ENCODE measurements at places on chromosomes 4 and X.
A peak's percentile ranks its signal among the peaks of the same experiment; 100 is the strongest.

- DNase-seq, result no peak
These were observed 42.5 kb downstream of the FAAH2 start for GRCh38 chrX:57329008-57329407.

DNA sequence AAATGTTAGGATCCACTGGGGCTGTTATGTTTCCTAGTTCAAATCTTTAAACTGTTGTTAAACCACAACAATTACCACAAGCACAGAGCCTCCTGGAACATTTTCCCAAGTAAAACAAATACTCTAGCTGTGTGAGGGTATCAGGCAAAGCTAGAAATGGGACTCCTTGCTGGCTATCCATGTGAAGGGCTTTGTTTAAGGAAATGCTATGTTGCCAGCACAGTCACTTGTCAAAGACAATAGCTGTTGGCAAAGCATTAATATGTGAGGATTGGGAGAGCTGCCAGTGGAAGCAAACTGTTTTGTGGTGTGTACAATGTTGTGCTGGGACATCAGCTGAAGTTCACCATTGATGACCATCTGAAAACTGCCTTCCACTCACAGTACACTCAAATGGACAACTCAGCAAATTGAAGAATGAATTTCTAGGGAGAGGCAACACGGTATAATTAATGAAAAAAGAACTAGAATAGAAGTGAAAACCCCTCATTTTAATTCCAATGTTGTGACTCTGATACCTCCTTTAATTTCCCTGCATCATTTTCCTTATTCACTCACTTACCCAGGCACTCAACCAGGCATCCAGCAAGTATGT lies 100.8 kb downstream of the ANXA3 start:
- DNase-seq, result no peak

GRCh38 chr4:74408639-74409038 lies 36.3 kb upstream of the AREG start:
- DNase-seq, result no peak

GRCh38 chr4:2934077-2934812 lies 29.0 kb downstream of the NOP14 start:
- DNase-seq, result peak; percentile 39

DNA sequence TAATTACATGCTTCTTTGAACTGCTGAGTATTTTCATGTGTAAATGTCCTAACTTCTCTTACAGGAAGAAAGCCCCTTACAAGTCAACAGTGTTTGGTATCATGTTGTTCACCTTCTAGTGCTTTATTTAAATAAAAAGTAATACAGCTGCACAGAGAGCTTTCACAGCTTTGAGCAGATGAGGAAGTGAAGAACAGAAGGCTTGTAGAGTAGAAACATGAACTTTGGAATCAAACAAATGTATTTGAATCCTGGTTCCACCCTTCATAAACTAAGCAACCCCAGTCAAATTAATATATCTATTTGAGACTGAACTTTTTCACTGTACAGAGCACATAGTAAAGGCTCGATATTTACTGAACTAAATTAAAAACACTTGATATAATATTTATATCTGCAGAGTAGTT lies 120.5 kb downstream of the CAMK2D start:
- no peak for DNase-seq

DNA sequence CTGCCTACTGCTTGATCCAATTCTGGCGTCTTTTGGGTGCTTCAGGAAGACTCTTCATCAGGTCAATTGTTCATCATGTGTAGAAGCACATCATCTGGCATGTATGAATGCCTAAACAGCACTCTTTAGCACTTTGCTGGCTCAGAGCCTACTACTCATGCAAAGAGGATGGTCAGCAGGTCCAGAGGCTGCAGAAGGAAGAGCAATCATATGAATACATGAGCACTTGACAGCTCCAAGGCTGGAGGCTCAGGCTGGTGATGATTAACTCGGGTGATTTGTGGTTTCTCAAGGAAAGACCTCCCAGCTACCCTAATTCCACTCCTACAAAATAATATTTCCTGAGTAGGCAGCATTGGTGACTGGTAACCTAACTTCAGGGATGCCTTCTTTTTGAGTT lies 103.8 kb upstream of the CXCL13 start:
- no peak for DNase-seq

- DNase-seq, result no peak
These were observed 13.7 kb downstream of the OCRL start for GRCh38 chrX:129553619-129554288.

DNA sequence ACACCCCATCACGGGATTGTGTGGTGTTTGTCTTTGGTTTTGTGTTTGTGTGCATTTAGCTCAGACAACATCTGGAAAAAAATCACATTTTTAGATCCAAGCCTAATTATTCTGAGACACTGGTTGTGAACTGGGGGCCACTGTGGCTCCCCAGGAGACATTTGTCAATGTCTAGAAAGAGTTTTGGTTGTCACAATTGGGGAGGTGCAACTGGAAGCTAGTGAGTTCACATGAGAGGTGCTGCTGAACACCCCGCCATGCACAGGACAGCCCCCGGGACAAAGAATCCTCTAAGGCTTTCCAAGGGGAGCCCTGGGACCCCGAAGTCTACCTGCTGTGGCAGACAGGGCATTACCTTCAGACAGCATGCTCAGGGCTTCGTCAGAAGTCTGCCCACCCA lies 26.5 kb downstream of the GPR143 start:
- DNase-seq, result no peak

GRCh38 chr4:72568959-72569718 lies at the start of gene ADAMTS3:
Gene ADAMTS3 (minus strand): TSS chr4:72569221. CDS start chr4:72568762, 459 bp downstream.
- DNase-seq, result peak; percentile 3

GRCh38 chrX:72366178-72366577 lies 60.5 kb upstream of the CITED1 start:
- no peak for DNase-seq

- DNase-seq, result peak; percentile 54
These were observed at the start of gene GDI1 for GRCh38 chrX:154436983-154437752. Gene GDI1 (plus strand): TSS chrX:154437154. CDS start chrX:154437255, 101 bp downstream.

GRCh38 chr4:126924237-126924636 lies 708.5 kb upstream of the INTU start:
- no peak for DNase-seq

GRCh38 chr4:47550899-47551548 lies 65.9 kb downstream of the ATP10D start:
- DNase-seq, result no peak

DNA sequence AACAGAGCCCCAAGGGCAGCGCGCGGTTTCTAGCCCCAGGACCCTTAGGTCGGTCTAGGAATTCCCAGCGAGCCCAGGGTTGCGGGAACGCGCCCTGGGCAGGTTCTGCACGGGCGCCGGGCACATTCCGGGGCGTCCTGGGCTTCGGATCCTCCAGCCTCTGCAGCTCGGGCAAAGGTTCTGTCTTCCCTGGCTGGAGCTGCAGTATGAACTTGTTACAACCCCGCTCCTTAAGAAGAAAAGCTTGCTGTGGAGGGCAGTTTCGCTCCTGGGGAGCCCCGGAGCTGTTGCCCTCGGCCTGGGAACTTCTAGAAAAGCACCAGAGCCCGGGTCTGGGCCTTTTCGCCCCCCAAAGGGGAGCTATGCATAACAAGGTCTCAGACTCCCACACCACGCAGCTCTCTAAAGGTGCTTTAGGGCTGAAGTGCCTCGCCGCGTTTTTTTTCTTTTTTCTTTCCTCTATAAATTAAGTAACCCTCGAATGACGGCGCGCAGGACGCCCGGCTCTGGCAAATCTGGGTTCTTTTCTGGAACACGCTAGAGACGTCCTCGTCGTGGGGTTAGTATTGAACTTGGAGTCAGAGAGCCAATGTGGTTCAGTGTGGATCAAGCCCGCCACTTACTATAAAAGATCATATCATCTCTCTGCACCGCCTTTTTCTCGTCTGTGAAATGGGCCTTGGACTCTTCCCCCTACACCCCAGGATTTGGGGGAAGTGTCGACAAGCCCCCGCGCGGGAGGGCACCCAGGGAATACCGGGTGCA lies 5.7 kb downstream of the MSX1 start:
- no peak for DNase-seq

- DNase-seq, result no peak
These were observed 59.5 kb downstream of the FRMPD3 start for GRCh38 chrX:107508925-107509324.

DNA sequence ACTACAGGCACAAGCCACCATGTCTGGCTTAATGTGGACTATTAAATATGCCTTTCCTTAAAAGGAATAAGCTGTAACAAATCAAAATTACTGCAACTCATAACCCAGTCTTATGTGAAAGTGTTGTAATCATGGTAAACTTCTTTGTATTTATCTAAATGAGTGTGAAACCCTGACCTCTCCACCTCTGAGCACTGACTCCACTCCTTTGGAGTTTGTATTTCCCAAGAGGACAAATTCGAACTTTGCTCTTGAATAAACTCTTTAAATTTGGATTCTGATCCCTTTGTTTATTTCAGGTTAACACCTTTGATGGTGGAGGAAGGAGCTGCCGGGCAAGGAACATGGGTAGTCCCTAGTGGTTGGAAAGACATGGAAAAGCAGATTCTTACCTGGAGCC lies 48.3 kb upstream of the FAM9A start:
- DNase-seq, result no peak

- no peak for DNase-seq
These were observed 150.4 kb downstream of the CENPC start for GRCh38 chr4:67394879-67395278.

DNA sequence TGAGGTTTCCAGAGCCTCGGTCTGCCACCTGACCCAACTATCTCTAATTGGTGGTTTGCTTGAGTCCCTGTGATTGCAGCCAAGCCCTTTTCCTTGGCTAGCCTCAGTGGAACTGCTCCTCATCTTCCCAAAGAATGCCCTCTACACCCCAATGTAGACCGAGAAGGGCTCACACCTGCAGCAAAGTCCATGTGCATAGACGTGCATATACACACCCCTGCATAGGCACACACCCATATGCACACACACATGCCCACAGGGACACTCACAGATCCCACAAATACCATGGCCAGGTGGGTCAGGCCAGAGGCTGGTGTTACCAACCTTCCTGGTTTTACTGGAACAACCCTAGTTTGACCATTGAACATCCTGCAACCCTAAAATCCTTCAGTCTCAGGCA lies 332 bp downstream of the AWAT2 start:
- DNase-seq, result no peak

DNA sequence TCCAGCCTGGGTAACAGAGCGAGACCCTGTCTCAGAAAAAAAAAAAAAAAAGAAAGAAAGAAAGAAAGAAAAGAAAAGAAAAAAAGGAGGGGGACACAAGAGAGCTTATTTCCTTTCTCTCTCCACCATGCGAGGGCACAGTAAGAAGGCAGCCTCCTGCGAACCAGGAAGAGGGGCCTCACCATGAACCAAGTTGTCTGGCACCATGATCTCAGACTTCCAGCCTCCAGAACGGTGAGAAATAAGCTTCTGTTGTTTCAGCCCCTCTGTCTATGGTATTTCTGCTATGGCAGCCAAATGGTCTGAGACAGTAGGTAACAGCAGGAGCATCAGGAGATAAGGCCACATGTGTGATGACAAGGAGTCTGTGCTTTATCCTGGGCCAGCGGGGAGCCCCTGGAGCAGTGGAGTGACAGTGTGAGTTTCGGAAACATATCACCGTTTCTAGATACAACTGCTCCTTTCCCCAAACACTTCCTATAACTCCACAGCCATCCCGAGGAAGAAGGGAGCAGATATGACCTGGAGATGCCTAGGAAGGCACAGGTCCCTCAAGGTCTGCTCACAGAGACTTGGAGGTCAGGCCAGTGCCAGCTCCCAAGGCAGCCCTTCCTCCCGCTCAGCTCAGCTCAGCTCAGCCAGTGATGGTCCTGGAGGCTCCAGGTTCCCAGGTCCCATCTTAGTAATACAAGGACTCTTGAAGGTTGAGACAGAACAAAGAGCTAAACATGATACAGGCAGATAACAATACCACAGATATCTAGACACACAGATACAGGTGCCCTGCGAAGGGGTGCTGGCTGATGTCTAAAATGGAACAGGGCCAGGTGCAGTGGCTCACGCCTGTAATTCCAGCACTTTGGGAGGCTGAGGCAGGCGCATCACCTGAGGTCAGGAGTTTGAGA lies 17.7 kb downstream of the JAKMIP1 start:
- no peak for DNase-seq

DNA sequence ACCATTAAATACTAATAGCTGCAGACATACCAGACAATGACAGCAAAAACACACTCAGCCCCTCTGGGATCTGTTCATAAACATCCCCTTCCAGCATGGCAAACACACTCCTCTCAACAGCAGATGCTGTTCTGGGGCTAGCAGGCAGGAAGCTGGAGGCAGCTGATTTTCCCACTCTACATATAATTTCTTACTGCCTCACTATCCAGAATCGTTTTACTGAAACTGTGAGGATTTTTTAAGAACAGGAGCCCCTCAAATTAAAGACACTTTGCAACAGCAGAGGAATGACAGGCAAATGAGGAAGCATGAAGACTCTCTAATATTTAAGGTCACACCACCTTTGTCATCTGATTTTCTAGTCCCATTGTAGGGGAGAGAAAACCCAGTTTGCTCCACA lies 2.2 kb downstream of the MAPK10 start:
- DNase-seq, result no peak

- DNase-seq, result no peak
These were observed 234.3 kb downstream of the PALLD start for GRCh38 chr4:168731006-168731636.

DNA sequence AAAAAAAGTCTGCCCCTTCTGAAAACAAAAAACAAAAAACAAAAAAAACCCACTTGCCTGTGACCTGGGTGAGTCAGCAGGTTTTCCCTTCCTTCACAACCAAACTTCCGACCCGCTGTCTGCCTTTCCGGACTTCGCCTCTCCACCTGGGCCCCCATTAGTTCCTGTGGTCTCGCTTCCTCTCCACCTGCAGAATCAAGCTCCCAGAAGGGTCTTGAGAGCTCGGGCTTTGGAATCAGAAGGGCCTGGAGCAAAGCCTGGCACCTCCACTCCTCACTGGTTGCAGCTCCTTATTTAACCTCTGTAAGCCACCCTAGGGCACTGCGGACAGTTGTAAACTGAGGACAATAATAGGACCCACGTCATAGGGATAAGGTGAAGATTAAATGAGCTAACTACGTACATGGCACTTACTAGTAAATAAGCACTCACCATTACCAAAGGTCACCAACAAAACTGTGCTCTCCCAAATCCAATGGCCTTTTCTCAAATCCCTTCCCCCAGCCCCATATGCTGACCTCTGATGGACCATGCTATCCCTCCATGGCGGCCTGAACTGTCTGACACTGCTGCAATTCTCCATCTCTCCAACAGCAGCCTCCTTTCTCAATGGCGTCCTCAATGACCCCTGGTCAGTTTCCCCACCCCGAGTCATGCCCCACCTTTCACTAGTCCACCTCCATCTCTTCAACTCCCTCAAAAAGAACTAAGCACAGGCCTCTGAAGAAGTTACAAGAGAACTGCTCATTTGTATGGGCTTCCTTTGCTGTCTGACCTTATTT lies 64.2 kb downstream of the IRF2 start:
- DNase-seq, result peak; percentile 18

DNA sequence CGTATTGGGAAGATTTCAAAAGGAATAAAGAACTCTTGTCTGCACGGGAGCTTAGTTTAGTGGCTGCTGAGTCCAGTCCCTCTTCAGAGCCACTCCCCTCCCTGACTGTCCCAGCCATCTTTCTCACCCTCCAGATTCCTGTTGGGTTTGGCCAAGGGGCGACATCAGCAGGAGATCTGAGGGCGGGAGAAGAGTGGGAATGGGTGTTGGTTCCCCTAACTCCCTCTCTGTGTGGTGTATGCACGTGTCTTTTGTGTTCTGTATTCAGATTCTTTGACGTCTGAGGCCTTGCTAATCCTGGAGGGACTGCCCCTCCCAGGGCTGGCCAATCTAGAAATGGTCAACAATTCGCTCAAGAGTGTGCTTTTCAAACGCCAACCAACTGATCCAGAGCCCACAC lies 37.4 kb downstream of the CYTL1 start:
- no peak for DNase-seq

- no peak for DNase-seq
These were observed 120.2 kb upstream of the CENPE start for GRCh38 chr4:103318327-103318726.

Data from T-helper 2 cell treated with Interferon-gamma antibody and Interleukin-4, amounts not matched to agents 5 μg/mL and 100 μg/mL, for 36 hours (primary cell).